ENCODE measurements at places on chromosomes 12 and 14. TPM values are rescaled to one million over a fixed set of nuclear protein-coding genes. Genes with fewer than 3 reads are reported as not detected.

The CLEC7A gene
- total RNA-seq: not detected

The HHIPL1 gene
- 0.10 TPM for total RNA-seq

DNA sequence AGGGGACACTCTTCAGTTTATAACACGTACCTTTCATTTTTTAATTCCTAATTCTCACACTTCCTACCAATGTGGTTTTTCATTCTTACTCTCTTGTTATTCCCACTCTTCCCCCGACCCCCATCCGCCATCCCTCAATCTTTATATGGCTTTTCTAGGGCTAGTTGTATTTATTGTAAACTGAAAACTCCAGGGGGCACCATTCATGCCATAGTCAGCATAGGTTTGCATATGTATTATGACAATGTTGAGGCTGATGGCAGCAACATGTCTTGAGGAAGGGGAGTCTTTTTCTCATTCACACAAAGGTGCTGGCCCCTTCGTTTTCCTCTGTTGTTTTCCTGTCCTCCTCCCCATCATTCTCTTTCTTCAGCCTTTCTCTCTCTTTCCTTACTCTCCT, 27.7 kb upstream of the LTA4H start:
- H3K4me1 ChIP-seq: peaks cover 26% of the 10 kb centered on the region
- H3K4me3 ChIP-seq: no peak overlapping the region
- H3K36me3 ChIP-seq: no peaks in the 10 kb centered on the region
- H3K27ac ChIP-seq: no peak overlapping the region

- peaks cover 57% of the 10 kb centered on the region for H3K4me1 ChIP-seq
- peak overlapping the region; percentile 90 for H3K27ac ChIP-seq
- H3K4me3 ChIP-seq: no peak overlapping the region
- H3K36me3 ChIP-seq: peaks cover 7% of the 10 kb centered on the region
- no peaks in the 10 kb centered on the region for H3K27me3 ChIP-seq
Observed at GRCh38 chr12:113207613-113208040, 13.6 kb upstream of the TPCN1 start.

- H3K27me3 ChIP-seq: no peaks in the 10 kb centered on the region
- no peak overlapping the region for H3K27ac ChIP-seq
- no peak overlapping the region for H3K4me3 ChIP-seq
- peaks cover 23% of the 10 kb centered on the region for H3K4me1 ChIP-seq
Observed at GRCh38 chr14:98947911-98948595, 323.9 kb downstream of the BCL11B start.

GRCh38 chr14:104115691-104116287, 22.6 kb upstream of the KIF26A start:
- no peaks in the 10 kb centered on the region for H3K36me3 ChIP-seq
- DNase-seq: no peak
- no peak overlapping the region for H3K4me3 ChIP-seq
- H3K27me3 ChIP-seq: peaks cover 27% of the 10 kb centered on the region
- H3K4me1 ChIP-seq: no peaks in the 10 kb centered on the region

- peak overlapping the region; percentile 76 for H3K27ac ChIP-seq
- no peaks in the 10 kb centered on the region for H3K27me3 ChIP-seq
- no peaks in the 10 kb centered on the region for H3K36me3 ChIP-seq
Observed at GRCh38 chr12:12582895-12583303, 20.2 kb upstream of the DUSP16 start.

DNA sequence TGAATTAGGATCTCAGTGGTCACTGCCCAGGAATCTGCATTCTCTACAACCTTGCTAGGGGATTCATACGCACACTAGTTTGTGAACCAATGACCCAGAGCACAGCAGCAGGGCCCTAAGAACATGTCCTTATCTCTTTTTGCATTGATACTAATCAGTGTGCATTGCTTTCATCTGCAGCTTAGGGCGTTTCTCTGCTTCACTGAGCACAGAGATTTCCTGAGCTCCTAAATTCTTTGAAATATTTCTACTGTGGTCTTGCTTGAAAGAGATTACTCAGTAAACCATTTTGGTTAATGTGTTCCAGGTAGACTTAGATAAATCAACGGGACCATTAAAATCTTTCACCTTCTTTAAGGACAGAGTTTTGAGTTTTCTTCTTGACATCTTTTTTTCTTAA, 351.3 kb upstream of the KITLG start:
- no peak overlapping the region for H3K4me3 ChIP-seq
- H3K36me3 ChIP-seq: no peaks in the 10 kb centered on the region
- H3K4me1 ChIP-seq: no peaks in the 10 kb centered on the region
- DNase-seq: no peak
- H3K27me3 ChIP-seq: peaks cover 5% of the 10 kb centered on the region

GRCh38 chr14:89146274-89146673, 270.8 kb downstream of the FOXN3 start:
- no peak for DNase-seq
- no peak overlapping the region for H3K27ac ChIP-seq
- no peaks in the 10 kb centered on the region for H3K4me1 ChIP-seq
- H3K4me3 ChIP-seq: no peak overlapping the region
- H3K27me3 ChIP-seq: peaks cover 2% of the 10 kb centered on the region

- peaks cover 6% of the 10 kb centered on the region for H3K27me3 ChIP-seq
- no peak for DNase-seq
- no peaks in the 10 kb centered on the region for H3K36me3 ChIP-seq
- H3K27ac ChIP-seq: no peak overlapping the region
Observed at GRCh38 chr12:56990648-56991318, 15.6 kb downstream of the ZBTB39 start.

DNA sequence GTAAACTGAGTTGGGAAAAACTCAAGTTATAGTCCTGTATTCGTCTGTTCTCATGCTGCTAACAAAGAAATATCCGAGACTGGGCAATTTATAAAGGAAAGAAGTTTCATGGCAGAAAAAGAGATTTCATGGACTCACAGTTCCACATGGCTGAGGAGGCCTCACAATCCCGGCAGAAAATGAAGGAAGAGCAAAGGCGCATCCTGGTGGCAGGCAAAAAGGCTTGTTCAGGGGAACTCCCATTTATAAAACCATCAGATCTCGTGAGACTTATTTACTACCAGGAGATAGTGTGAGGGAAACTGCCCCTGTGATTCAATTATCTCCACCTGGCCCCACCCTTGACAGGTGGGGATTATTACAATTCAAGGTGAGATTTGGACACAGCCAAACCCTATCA, 292.6 kb upstream of the SYT1 start:
- no peaks in the 10 kb centered on the region for H3K36me3 ChIP-seq
- H3K27me3 ChIP-seq: no peaks in the 10 kb centered on the region
- H3K4me1 ChIP-seq: no peaks in the 10 kb centered on the region
- H3K4me3 ChIP-seq: no peak overlapping the region
- H3K27ac ChIP-seq: no peak overlapping the region

- H3K4me1 ChIP-seq: no peaks in the 10 kb centered on the region
- H3K27ac ChIP-seq: no peak overlapping the region
- no peak for DNase-seq
- no peak overlapping the region for H3K4me3 ChIP-seq
- no peaks in the 10 kb centered on the region for H3K36me3 ChIP-seq
Observed at GRCh38 chr14:49280566-49280965, 305.6 kb downstream of the RPS29 start.

GRCh38 chr12:102992720-102993119, 35.2 kb downstream of the ASCL1 start:
- no peak for DNase-seq
- H3K4me1 ChIP-seq: peaks cover 10% of the 10 kb centered on the region
- H3K27me3 ChIP-seq: no peaks in the 10 kb centered on the region

DNA sequence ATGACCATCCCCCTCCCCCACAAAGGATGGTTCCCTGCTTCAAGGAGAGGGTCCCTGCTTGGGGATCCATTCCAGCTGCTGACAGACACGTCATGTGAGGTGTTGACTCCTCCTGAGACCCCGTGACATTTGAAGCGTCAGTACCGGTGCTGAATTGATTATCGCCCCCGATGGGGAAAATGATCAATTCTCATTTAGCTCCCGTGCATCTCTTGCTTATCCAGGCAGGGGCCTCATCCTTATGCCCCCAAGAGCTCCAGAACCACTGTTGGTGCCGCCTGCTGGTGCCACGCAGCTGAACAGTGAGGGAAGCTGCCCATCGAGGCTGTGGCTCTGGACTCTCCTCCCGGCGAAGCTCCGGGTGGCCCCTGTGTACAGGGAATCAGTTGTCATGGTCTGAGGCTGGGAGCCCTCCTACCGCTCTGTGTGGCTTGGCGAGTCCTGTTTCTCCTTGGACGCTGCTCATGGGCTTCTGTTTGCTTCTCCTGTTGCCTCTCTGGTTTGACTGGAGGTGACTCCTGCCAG, 4.6 kb downstream of the KIF26A start:
- DNase-seq: no peak
- no peak overlapping the region for H3K27ac ChIP-seq
- H3K4me3 ChIP-seq: no peak overlapping the region
- peaks cover 6% of the 10 kb centered on the region for H3K27me3 ChIP-seq
- H3K4me1 ChIP-seq: no peaks in the 10 kb centered on the region

DNA sequence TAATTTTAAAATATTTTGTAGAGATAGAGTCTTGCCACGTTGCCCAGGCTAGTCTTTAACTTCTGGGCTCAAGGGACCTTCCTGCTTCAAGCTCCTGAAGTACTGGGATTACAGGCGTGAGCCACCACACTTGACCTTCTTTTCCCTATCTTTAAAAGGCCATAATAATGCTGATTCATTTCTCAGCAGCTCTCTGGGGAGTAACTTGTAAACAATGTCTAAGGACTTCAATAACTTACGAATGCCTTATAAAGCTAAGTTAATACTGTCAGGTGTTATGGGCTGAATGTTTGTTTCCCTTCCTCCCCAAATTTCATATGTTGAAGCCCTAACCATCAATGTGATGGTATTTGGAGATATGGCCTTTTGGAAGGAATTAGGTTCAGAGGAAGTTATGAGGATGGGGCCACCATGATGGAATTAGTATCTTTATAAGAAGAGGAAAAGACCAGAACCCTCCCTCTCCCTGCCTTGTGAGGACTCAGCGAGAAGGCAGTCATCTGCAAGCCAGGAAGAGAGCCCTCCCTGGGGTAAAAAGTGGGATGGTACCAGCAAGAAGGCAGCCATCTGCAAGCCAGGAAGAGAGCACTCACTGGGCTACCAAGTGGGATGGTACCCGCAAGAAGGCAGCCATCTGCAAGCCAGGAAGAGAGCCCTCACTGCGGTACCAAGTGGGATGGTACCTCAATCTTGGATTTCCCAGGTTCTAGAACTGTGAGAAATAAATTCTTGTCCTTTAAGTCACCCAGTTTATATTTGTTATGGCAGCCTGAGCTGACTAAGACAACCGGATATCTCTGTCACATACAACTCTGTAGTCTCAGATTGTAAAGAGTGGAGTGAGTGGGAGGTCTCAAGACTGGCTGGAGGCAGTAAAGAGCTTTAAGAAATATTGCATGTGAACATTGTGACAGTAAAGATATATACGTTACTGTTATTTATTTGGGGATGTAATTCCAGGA, 16.3 kb upstream of the YBX3 start:
- DNase-seq: no peak
- H3K27me3 ChIP-seq: peaks cover 23% of the 10 kb centered on the region
- no peak overlapping the region for H3K27ac ChIP-seq
- no peaks in the 10 kb centered on the region for H3K36me3 ChIP-seq
- no peak overlapping the region for H3K4me3 ChIP-seq

DNA sequence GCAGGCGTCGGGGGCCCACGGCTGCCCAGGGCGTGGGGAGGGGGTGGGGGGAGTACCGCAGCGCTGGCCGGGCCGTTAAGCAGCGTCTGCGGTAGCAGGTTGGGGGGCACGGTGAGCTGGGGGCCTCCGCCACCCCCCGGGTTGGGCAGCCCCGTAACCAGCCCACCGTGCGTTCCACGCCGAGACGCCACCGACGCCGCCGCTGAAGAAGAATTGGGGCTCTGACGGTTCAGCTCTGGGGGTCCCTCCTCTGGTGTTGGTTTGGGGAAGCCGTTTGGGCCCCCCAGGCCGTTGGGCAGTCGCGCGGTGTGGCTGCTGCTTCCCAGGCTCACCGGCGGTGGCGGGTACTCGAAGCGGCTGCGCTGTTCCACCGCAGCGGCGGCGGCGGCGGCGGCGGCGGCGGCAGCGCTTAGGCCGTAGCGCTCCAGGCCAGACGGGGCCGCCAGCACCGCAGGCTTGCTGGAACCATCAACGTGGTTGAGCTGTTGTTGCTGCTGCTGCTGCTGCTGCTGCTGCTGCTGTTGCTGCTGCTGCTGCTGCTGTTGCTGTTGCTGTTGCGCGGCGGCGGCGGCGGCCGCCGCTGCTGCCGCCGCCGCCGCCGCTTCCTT, 1.5 kb downstream of the IRF2BPL start:
- peaks cover 64% of the 10 kb centered on the region for H3K4me1 ChIP-seq
- H3K36me3 ChIP-seq: peaks cover 44% of the 10 kb centered on the region
- peak overlapping the region; percentile 89 for H3K27ac ChIP-seq
- no peaks in the 10 kb centered on the region for H3K27me3 ChIP-seq
- peak; percentile 61 for DNase-seq
- peak overlapping the region; percentile 88 for H3K4me3 ChIP-seq

DNA sequence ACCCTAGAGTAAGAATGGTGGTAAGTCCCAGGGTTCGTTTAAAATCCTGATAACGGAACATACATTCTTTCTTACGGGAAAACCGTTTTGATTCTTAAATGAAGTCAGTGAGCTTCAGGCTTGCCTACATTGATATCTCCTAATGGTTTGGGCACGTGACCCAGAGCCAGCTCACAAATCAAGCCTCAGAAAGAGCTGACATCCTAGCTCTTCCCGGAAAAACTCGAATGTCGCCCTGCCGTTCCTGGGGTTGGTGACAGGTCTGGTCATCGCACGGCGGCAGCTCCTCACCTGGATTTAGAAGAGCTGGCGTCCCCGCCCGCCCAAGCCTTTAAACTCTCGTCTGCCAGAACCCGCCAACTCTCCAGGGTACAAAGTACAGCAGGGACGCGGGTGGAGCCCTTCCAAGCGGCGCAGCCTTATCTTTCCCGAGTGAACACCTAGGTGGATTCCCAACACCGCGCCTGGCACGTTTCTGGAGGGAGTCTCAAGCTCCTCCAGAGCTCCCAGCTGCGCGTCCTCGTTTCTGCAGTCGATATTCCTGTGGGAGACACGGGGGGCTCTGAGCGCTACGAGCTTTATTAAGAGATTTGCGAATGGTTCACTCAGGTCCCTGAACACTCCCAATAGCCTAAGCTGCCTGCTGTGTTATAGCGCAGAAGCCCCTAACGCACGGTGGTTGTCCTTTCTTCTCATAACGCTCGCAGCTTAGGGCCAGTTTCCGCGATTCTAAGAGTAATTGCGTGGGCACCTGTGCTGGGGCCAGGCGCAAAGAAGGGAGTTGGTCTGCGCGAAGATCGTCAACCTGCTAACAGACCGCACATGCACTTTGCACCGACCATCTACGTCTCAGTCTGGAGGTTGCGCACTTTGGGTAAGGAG, at the start of gene SSTR1:
SSTR1 (plus strand) TSS at position 169 of the 882 bp plus-strand sequence. CDS start 1,486 bp downstream, outside the sequence.
- peaks cover 8% of the 10 kb centered on the region for H3K4me1 ChIP-seq
- H3K27me3 ChIP-seq: peaks cover 63% of the 10 kb centered on the region
- no peak for DNase-seq
- no peak within 1 kb of the TSS for H3K27ac ChIP-seq
- H3K4me3 ChIP-seq: no peak within 1 kb of the TSS
- H3K36me3 ChIP-seq: peaks cover 4% of the 10 kb centered on the region

GRCh38 chr14:35333264-35333730, 41.1 kb downstream of the PSMA6 start:
- no peak for DNase-seq
- H3K36me3 ChIP-seq: no peaks in the 10 kb centered on the region
- peak overlapping the region; percentile 85 for H3K27ac ChIP-seq
- peak overlapping the region; percentile 16 for H3K4me3 ChIP-seq
